Vagina (tissue), 2 donors: ENCODE measurements at places on chromosomes 13 and 19. TPM values are rescaled to one million over a fixed set of nuclear protein-coding genes. Genes with fewer than 3 reads are reported as not detected.

Gene MAP1S
- 30.2 TPM for total RNA-seq

Gene LAMP1
- total RNA-seq, result 77.8 TPM

Gene SIGLEC8
- not detected for total RNA-seq

Gene STK11
- total RNA-seq, result 54.5 TPM

- peak overlapping the region; percentile 84 for H3K27ac ChIP-seq
- peak overlapping the region; percentile 68 for H3K4me3 ChIP-seq
- H3K27me3 ChIP-seq, result no peaks in the 10 kb centered on the region
These were observed 1.8 kb downstream of the ETHE1 start for GRCh38 chr19:43524922-43525835.

GRCh38 chr19:38650172-38650775 is 2.8 kb downstream of the ACTN4 start:
- H3K36me3 ChIP-seq, result no peaks in the 10 kb centered on the region
- H3K4me1 ChIP-seq, result peaks cover 70% of the 10 kb centered on the region
- H3K27me3 ChIP-seq, result no peaks in the 10 kb centered on the region
- H3K27ac ChIP-seq, result peak overlapping the region; percentile 97
- no peak for DNase-seq
- H3K4me3 ChIP-seq, result peak overlapping the region; percentile 97

- DNase-seq, result no peak
- H3K4me3 ChIP-seq, result no peak overlapping the region
- H3K27me3 ChIP-seq, result no peaks in the 10 kb centered on the region
- H3K36me3 ChIP-seq, result no peaks in the 10 kb centered on the region
These were observed 105.5 kb downstream of the POU4F1 start for GRCh38 chr13:78497702-78498355.

DNA sequence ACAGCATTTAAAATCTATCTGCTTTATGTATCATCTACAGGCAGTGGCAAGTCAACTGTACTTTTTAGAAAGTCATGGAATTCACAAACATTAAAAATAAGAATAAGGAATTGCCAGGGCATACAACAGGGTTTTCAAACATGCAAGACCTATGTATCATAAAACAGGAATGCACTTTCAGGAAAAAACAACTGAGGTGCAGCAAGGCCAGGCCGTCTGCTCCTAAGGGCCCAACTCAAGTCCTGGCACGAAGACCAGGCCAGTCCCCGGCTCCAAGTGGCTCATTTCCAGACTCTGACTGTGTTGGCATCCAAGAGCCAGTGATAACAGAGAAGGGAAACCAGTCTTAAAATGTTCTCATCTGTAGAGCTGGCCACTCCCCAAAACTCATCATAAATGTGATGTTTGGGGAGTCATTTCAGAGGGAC is 7.1 kb downstream of the RFX2 start:
- no peak for DNase-seq
- H3K4me1 ChIP-seq, result peaks cover 61% of the 10 kb centered on the region
- H3K27ac ChIP-seq, result peak overlapping the region; percentile 57
- no peaks in the 10 kb centered on the region for H3K36me3 ChIP-seq
- H3K27me3 ChIP-seq, result no peaks in the 10 kb centered on the region

DNA sequence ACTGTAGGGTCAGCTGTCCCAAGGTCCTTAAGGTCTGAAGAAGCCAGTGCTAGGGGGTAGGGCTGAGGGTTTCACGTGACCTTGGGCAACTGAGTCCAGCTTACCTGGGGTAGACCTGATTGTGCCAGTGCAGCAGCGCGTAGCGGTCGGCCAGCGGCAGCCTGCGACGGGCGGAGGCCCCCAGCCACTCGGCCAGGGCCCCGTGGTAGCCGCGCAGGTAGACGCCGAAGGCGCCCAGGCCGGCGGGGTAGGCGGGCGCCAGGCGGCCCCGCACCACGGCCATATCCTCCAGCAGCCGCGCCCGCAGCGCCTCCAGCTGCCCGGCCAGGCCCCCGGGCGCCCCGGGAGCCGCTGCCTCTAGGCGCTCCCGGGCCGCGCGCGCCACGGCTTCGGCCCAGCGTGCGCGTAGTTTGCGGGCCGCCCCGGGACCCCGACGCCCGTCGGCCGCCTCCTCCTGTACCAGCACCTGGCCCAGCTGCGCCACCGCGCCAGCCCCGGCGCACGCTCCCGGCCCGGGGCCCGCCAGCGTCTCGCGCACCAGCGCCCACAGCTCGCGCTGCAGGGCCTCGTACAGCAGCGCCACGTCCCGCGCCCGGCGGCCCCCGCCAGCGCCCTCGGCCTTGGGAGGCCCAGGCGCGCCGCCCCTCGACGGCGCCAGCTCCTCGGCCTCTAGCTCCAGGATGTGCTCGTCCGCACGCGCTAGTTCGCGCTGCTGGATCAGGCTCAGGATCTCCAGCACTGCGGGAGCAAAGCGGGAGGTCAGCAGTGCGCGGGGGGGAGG is 10.9 kb downstream of the EXOC3L2 start:
- H3K27me3 ChIP-seq, result no peaks in the 10 kb centered on the region
- H3K27ac ChIP-seq, result no peak overlapping the region
- DNase-seq, result no peak
- no peaks in the 10 kb centered on the region for H3K36me3 ChIP-seq
- no peak overlapping the region for H3K4me3 ChIP-seq

GRCh38 chr13:74682746-74683145 is 548.5 kb upstream of the KLF12 start:
- no peaks in the 10 kb centered on the region for H3K36me3 ChIP-seq
- H3K27ac ChIP-seq, result no peak overlapping the region
- no peaks in the 10 kb centered on the region for H3K4me1 ChIP-seq
- no peaks in the 10 kb centered on the region for H3K27me3 ChIP-seq
- no peak for DNase-seq
- H3K4me3 ChIP-seq, result no peak overlapping the region

DNA sequence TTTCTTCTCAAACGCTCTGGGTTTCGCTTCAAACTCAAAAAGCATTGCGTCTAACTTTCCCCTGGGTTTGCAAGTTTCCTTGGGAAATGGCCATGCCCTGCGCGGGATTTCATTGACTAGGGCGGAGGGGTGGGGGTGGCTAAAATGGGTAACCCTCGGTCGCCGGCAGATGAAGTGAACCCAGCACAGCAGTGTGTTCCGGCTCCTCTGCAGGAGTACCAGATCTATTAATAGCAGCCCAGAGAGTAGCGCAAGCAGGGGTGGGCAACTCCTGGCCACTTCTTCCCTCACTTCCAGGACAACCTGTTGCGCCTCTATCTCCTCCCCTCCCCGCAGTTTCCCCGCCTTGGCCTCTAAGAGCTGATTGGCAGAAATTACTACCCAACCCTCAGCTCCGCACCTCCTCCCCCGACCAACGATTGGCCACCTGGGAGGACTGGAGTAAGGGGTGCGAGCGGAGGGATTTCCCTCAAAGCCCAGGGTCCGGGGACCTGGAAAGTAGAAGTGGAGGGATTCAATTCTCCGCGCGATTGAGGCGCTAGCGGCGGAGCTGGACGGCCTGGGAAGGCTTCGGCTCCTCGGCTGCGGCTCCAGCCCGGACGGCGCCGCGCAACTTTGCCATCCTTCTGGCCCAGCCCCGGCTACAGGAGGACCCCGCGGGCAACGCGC is at the start of gene FREM2:
Gene FREM2, plus strand, starts transcription at position 501 of the 669 bp plus-strand sequence. CDS start 268 bp downstream, outside the sequence.
- DNase-seq, result no peak
- peak within 1 kb of the TSS; percentile 48 for H3K4me3 ChIP-seq
- no peaks in the 10 kb centered on the region for H3K36me3 ChIP-seq
- peaks cover 22% of the 10 kb centered on the region for H3K4me1 ChIP-seq
- H3K27me3 ChIP-seq, result no peaks in the 10 kb centered on the region

DNA sequence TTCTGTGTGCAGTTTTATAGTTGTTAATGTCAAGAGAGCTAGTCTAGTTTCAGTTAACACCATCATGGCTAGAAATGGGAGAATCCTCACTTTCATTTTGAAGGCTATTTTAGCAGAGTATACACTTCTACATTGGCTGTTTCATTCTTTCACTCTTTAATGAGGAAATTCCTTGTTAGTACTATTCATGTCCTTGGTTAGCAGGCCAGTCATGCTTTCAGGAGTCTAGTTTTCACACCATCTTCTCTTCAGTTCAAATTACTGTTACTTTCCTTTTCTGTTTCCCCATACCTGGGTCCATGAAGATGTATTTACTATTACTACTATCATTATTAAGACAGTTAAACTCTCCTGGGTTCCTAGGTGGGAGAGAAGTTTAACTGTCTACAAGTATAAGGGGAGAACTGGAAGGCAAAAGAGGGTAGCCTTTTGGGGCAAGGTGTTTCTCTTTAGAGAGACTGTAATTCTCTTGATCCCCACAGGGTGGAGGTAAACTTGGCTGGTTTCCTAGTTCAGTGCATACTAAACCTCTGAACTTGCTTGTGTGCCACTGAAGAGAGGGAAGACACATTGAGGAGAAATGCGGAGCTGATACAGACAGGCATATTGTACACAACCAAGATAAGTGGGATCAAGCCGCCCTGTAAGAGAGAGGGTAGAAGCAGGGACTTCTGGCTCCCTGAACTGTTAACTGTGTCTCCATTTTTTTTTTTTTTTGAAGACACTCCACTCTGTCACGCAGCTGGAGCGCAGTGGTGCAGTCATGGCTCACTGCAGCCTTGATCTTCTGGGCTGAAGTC is 41.3 kb upstream of the IGFL4 start:
- no peak overlapping the region for H3K27ac ChIP-seq
